Sigmoid colon (tissue), 7 donors: ENCODE measurements at places on chromosomes 2 and 18. TPM values are rescaled to one million over a fixed set of nuclear protein-coding genes. Genes with fewer than 3 reads are reported as not detected.
A peak's percentile ranks its signal among the peaks of the same experiment; 100 is the strongest.

BCL11A gene
- total RNA-seq, result 16.3 TPM

DNA sequence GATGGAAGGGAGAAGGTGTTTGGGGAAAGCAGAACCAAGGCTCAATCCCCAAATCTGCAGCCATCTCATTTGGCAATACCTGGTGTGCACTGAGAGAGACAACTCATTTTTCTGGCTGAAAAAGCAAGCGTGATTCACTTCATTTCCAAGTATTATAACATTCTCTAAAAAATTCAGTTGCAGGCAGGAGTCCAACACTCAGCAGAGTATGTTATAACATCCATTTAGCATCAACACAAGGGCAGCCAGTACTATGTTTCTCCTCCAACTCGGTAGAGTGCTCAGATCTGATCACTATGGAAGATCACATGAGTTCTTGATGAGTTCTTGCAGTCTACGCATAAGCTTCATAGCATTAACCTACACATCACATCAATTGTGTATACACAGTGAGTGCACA, 99.4 kb upstream of the PID1 start:
- DNase-seq, result no peak
- H3K4me3 ChIP-seq, result no peak overlapping the region
- no peak overlapping the region for H3K27ac ChIP-seq
- H3K36me3 ChIP-seq, result no peaks in the 10 kb centered on the region
- H3K27me3 ChIP-seq, result no peaks in the 10 kb centered on the region

GRCh38 chr18:44569391-44570055, 111.2 kb upstream of the SETBP1 start:
- no peaks in the 10 kb centered on the region for H3K36me3 ChIP-seq
- no peaks in the 10 kb centered on the region for H3K27me3 ChIP-seq
- H3K27ac ChIP-seq, result no peak overlapping the region
- no peak overlapping the region for H3K4me3 ChIP-seq
- DNase-seq, result no peak

DNA sequence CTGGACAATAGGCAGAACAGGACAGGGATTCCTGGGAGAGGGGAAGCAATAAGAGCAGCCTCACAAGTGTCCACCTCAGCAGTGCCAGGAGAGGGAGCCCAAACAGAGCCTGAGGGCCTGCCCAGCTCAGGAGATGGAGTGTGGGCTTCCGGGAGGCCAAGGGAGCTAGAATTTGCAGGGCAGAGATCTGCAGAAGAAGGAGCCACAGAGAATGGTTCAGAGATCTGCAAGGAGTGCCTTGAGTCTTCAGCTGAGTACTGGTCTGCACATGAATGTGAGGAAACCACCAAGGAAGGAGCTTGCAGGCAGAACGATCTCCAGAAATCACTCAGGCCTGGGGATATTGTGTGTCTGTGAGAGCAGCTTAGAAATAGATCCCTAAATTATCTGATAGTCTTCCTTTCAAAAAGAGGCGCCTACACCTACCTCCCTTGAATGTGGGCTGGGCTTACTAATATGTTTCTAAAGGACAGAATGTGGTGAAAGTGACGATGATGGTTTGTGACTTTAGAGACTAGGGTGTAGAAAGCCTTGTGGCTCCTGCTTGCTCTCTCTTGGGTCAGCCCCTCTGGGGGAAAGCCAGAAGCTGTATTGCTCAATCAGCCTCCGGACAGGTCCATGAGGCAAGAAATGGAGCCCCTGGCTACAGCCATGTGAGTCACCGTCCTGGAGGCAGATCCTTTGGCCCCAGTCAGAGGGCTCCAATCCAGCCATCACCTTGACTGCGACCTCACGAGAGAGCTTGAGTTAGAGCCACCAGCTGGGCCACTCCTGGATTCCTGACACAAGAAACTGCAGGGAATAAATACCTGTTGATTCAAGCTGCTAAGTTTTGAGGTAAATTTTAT, 7.6 kb upstream of the LPIN1 start:
- no peaks in the 10 kb centered on the region for H3K27me3 ChIP-seq
- peak; percentile 96 for DNase-seq
- H3K4me1 ChIP-seq, result peaks cover 6% of the 10 kb centered on the region
- H3K27ac ChIP-seq, result peak overlapping the region; percentile 25

DNA sequence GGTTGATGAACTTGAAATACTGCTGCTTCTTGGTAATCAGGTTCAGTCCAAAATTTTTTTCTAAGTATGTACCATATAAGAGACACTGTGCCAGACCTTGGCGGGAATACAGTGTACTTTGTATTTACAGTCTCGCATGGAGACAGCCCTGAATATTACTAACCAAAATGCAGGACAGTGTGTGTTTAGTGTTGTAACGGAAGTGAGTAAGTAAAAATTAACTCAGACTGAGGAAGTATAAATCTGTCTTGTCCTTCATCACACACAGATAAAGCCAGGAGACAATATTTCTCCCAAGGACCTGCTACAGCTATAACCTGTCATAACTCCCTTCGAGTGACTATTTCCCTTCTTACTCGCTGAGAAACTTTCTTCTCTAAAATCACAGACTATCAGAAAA, 76.9 kb downstream of the ACTR3 start:
- no peak overlapping the region for H3K27ac ChIP-seq
- no peaks in the 10 kb centered on the region for H3K36me3 ChIP-seq
